ENCODE measurements at places on chromosomes 13 and 19.
A peak's percentile ranks its signal among the peaks of the same experiment; 100 is the strongest.

DNA sequence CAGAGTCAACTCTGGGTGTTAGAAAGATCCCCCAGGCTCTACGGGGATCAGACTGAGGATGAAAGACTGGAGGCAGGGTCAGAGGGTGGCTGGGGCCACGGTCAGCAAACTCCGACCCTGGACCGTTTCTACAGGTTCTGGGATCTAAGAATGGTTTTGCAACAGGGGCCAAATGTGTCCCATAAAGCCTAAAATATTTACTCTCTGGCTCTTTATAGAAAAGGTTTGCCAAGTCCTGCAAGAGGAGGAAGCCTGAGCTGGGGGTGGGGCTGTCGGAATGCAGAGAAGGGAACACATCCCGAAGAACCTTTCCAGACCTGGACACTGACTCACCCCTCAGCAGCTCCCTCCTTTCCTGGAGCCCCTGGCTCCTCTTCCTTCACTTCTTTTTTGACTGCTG is 20.7 kb downstream of the LIG1 start:
- DNase-seq, result no peak

- no peak for DNase-seq
Measured at GRCh38 chr13:44142941-44143665, 230.5 kb upstream of the SERP2 start.

DNA sequence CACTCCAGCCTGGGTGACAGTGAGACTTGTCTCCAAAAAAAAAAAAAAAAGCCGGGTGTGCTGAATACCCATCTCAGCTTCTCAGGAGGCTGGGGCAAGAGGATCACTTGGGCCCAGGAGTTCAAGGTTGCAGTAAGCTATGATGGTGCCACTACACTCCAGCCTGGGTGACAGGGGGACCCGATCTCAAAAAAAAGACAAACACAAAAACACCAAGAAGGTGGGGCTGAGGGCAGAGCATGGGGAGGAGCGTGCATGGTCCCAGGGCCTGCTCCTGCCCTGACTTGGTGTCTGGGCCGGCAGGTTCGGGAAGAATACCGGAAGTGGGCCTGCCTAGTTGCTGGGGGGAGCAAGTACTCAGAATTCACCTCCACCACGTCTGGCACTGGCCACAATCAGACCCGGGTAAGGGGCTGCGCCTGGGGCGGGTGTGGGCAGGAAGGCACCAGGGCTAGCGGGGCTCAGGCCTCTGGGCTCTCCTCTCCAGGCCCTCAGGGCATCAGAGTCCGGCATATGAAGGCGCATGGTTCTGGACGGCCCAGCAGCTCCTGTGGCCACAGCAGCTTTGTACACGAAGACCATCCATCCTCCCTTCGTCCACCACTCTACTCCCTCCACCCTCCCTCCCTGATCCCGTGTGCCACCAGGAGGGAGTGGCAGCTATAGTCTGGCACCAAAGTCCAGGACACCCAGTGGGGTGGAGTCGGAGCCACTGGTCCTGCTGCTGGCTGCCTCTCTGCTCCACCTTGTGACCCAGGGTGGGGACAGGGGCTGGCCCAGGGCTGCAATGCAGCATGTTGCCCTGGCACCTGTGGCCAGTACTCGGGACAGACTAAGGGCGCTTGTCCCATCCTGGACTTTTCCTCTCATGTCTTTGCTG is 11.3 kb downstream of the DDX39A start:
- peak; percentile 38 for DNase-seq

- DNase-seq, result no peak
Measured at GRCh38 chr13:98368019-98368418, 190.9 kb upstream of the RNF113B start.

GRCh38 chr13:94154367-94154766 is 325.1 kb downstream of the DCT start:
- DNase-seq, result no peak

- DNase-seq, result no peak
Measured at GRCh38 chr19:36008336-36008978, at the start of gene SYNE4. TSS of gene SYNE4 (minus strand) at chr19:36008813. CDS start at chr19:36008681, 132 bp downstream.

DNA sequence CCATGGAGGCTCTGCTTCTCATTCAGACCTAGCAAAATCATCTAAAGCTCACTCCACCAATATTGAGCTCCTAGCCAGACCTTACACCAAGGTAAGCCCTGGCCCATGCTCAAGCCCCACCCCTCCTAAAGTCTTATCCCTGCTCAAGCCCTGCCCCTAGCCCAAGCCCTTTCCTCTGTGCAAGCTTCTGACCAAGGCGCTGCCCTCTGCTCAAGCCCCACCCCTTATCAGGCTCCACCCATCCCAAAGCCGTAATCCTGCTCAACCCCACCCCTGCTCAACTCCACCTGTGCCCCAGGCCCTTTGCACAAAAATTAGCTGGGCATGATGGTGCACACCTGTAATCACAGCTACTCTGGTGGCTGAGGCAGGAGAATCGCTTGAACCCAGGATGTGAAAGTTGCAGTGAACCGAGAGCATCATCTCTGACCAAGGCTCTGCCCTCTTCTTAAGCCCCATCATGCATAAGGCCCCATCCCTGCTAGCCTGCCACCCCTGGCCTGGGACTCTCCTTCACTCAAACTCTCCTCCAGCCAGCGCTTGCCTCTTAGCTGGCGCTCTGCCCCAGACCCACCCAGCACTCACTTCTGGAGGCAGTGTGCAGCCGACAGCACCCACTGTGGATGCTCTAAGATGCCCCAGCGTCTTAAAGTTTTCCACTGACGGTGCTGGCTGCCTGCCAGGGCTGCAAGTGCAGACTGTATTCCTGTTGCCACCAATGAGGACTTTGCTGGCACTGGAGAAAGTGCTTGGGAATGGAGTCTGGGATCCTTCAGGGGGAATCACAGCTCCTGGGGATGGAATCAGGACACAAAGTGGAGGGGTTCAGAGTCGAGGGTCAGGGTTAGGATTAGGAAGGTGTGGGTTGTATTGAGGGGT is 16.5 kb downstream of the KLK4 start:
- DNase-seq, result no peak

DNA sequence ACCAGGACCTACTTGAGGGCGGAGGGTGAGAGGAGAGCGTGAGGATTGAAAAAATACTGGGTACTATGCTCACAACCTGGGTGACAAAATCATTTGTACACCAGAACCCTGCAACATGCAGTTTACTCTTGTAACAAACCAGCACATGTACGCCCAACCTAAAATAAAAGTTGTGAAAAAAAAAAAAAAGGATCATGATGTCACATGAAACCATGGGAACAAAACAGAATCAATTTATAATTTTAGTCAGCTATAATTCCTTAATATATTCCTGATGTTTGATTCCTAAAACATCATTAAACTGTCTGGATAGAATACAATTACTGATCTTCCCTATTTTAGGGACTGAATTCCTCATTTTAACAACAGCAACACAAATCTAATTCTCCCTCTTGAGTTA is 160.6 kb upstream of the SPRY2 start:
- DNase-seq, result no peak

DNA sequence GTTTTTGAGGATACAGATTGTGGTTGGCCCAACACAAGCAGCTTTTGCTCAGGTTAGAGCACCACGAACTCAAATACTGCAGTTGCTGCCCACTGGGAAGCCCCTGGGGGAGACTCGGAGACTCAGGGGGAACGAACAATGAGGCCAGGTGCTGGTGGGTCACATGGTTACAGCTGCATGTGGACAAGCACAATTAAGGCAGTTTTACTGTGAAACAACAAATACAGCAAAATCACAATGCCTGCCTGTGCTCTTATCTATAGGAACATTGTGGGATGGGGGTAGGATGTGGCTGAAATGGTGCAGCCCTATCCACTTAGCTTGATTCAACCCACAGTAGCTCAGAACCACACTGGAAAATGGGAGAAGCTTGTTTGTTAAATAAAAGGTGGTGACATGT is 119.7 kb upstream of the SPATA13 start:
- DNase-seq, result no peak

DNA sequence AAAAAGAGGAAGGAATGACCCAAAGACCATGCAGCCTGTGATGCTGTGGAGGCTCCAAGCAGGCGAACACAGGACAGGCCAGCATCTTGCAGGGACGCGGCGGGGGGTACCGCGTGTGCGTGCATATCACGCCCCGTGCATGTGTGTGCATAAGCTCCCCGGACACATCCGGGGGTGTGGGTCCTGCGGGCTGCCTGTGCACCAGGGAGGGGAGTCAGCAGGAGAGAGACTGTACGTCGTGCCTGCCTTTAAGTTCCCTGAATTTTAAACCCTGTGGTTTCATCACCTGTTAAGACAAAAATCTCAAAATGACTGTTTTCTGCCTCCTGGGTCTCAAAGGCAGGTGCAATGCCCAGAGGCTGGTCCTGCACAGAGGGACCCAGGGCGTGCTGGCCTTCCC is 16.6 kb downstream of the ADAT3 start:
- no peak for DNase-seq

DNA sequence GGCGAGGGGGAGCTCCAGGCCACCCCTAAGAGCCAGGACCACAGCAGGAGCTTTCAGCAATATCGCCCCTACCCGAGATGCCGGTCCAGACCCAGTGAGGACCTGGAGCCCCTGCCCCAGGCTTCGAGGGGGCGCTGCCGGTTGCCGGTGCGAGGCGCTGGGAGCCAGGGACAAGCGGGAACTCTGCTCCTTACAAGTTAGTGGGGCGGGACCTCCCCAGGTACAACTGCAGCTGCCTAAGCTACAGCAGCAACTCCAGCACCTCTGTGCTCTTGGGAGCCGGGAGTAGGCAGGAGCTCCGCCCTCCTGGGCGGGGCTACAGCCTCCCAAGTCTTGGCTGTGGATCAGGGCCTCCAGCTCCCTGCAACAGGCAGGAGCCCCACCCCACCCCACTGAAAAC is 15.2 kb upstream of the TSC22D1 start:
- DNase-seq, result no peak

DNA sequence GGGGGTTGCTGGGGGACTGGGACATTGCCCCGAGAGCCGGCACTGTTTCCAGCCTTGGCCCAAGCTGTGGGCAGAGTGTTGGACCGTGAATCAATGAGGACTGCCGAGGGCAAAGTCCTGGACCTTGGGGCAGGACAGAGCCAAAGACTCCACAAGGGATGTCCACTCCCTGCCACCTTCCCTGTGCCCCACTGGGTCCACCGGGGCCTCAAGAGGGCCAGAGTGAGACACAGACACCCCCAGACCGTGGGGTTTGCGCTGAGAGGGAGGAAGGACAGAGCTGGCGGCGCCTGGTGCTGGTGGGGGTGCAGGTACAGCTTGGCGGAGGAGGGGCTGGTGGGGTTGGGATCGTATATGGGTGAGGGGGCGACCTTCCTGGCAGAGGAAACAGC is 11.8 kb downstream of the MAST3 start:
- no peak for DNase-seq

- no peak for DNase-seq
Measured at GRCh38 chr13:41017817-41018601, 1.1 kb downstream of the ELF1 start.

DNA sequence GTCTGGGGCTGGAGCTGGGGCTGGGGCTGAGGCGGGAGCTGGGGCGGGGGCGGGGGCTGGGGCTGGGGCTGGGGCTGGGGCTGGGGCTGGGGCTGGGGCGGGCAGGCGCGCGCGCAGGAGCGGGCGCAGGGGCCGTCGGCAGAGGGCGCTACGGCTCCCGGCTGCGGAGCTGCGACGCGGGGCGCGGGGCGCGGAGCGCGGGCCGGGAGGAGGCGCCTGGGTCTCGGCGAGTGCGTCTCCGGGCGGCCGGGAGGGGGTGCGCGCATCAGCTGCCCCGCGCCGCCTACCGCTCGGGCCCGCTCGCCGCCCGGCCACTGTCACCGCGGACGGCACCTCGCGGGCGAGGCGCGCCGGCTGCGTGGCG is 422 bp upstream of the MTUS2 start:
- DNase-seq, result no peak

DNA sequence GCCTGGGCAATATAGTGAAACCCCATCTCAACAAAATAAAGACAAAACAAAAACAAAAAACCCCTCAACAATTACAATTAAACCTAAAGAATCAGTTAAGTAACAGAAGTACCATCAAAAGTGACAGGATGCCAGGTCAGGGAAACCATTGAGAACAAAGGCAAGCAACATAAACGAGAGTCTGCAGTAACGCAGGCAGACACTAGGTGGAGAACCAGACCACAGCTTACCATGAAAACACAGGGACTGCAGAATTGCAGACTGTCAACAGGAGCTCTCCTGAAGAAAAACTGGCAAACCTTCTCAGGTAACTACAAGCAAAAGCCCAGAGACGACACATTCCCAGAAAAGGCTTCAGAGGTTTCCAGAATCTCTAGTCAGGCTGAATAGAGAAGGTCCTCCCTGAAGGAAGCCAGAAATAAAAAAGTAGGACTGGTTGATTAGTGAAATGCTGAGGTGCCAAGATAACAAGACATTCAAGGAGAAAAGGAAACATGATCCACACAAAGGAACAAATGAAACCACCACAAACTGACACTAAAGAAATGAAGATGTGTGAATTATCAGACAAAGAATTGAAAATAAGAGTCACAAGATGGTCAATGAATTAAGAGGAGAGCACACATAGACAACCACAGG is 2.2 kb upstream of the ZNF665 start:
- peak; percentile 61 for DNase-seq

- no peak for DNase-seq
Measured at GRCh38 chr13:49279885-49280284, 32.2 kb downstream of the CDADC1 start.

- no peak for DNase-seq
Measured at GRCh38 chr13:103282571-103283450, 216.6 kb upstream of the SLC10A2 start.

DNA sequence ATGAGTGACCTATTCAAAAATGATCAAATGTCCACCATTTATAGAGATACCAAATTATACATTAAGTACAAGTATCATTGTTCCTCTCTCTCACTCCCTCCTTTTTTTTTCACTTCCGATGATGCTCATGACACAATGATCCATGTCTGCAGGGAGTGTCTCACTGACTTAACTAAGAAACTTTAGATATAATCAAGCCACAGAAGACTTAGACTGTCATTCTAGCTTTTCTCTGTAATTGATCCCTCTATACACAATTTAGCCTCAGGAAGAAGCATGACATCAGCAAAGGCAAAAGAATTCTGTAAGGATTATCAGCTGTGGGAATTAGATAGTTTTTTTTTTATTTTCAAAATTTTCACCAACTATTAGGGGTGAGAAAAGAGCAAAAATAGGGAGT is 734.9 kb upstream of the PCDH9 start:
- DNase-seq, result no peak

DNA sequence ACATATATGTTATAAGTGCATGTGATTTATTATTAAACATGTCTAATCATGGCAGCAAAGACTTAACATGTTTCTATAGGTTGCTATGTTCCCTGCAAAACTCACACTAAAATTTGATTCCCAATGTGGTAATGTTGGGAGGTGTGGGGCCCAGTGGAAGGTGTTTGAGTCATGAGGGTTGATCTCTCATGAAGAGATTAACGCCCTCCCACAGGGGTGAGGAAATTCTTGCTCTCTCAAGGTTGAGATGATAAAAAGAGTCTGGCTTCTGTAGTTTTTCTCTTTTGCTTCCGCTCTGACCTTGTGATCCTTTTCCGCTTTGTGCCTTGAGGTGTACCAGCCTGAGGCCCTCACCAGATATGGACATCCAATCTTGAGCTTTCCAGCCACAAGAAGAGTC is 737.5 kb upstream of the SLITRK5 start:
- DNase-seq, result no peak

DNA sequence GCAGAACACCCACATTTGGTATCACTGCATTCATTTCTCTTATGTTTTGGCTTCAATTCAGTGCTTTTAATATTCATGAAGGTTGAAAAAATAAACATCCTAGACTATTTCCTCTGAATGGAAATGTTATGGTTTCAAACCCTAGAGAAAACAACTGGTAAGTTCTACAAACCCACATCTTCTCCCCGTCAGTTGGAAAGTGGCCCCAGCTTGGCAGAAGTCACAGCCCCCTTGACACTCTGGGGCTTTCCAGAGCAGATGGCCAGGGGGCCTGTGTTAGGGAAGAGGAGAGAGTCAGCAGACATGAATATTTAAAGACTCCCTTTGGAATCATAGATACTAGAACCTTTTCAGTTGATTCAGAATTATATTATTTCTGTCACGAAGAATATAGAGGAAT is 123.9 kb downstream of the SHISA2 start:
- DNase-seq, result no peak
